H9 (cell line): ENCODE measurements at places on chromosomes 6 and 20.

DNA sequence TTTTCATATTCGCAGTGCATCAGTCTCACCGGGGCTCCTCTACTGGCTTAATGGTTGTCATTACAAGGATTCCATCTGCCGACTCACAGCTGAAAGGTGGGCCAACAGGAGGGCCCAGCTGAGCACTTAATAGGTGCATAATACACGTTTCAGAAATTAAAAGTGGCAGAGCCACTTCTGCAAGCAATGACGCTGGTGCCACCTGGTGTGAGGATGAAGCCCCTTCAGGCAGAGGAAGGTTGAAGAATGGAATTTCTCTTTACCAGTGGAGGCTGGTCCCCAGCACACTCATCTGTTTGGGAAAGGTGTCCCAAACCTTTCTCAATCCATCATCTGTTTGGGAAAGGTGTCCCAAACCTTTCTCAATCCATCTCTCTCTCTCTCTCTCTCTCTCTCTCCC lies 8.2 kb upstream of the STMND1 start:
- DNase-seq: peak; percentile 40

GRCh38 chr20:32155017-32155981 lies 45.8 kb downstream of the TM9SF4 start:
- DNase-seq: peak; percentile 72

GRCh38 chr20:46210672-46211330 lies 92.7 kb downstream of the CD40 start:
- no peak for DNase-seq

DNA sequence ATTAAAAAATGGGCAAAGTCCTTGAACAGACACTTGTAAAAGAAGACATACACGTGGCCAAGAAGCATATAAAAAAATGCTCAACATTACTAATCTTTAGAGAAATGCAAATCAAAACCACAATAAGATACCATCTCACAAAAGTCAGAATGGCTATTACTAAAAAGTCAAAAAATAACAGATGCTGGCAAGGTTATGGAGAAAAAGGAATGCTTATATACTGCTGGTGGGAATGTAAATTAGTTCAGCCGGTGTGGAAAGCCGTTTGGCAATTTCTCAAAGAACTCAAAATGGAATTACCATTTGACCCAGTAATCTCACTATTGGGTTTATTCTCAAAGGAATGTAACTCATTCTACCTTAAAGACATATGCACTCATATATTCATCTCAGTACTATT lies 166.6 kb downstream of the KHDC1L start:
- no peak for DNase-seq

DNA sequence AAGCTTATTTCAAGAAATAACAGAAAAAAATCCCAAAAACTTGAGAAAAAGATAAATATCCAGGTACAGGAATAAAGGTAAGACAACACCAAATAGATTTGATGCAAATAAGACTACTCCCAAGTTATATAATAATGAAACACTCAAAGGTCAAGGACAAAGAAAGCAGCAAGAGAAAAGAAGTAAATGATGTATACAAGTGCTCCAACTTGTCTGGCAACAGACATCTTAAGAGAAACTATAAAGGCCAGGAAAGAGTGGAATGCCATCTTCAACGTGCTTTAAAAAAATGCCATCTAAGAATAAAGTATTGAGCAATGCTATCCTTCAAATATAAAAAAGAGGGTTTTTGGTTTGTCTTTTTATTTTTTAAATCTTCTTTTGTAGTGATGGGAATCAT lies 54.2 kb downstream of the REV3L start:
- no peak for DNase-seq

DNA sequence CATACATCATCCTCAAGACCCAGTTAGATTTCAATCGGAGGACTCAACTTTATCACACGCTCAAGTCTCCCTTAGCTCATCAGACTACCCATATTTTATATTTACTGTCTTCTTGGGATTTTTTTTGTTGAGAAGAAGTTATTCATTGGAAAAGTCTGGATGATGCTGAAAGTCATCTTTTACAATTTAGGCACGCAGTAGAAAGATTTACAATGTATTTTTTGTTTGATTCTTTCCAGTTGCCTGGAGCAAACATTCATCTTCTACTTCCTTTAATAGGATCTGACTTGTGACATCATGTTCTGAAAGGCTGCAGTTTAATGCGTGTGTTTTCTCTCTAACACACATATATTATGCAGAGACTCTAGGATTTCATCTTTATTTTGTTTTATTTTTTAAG lies 235.7 kb downstream of the DOK5 start:
- DNase-seq: no peak

DNA sequence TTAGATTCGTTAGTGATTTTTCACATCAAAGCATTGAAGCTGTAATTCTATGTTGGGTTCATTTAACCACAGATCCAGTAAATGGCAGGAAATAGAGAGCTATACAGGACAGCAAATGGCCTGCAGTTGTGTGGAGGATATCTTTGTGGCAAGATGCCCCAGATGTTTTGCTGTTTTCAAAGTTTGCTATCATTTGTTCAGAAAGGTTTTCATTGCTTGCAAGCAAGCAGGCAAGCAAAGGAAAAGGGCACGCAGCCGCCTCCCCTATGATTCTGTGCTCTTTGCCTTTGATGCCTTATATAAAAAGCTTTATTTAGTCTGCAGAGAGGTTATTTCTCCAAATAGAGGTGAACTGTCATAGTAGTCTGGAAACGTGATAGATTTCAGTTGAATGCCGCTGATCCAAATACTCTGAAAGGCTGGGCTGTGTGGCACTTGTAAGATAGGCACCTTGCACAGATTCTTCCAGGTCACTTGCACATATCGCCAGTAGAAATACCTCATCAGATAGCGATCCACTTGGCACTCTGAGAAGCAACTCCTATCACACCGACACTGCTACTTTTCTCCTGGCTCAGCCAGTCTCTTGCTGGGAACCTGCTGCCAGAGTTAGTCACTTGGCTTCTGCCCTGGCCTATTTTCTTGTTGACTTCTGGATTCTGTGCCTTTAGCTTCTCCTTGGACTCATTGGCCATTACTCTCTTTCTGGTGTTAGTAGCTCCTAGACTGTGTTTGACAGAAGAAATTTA lies 66.4 kb downstream of the UTRN start:
- DNase-seq: no peak
